ENCODE measurements at places on chromosomes 3 and 15.
A peak's percentile ranks its signal among the peaks of the same experiment; 100 is the strongest.

DNA sequence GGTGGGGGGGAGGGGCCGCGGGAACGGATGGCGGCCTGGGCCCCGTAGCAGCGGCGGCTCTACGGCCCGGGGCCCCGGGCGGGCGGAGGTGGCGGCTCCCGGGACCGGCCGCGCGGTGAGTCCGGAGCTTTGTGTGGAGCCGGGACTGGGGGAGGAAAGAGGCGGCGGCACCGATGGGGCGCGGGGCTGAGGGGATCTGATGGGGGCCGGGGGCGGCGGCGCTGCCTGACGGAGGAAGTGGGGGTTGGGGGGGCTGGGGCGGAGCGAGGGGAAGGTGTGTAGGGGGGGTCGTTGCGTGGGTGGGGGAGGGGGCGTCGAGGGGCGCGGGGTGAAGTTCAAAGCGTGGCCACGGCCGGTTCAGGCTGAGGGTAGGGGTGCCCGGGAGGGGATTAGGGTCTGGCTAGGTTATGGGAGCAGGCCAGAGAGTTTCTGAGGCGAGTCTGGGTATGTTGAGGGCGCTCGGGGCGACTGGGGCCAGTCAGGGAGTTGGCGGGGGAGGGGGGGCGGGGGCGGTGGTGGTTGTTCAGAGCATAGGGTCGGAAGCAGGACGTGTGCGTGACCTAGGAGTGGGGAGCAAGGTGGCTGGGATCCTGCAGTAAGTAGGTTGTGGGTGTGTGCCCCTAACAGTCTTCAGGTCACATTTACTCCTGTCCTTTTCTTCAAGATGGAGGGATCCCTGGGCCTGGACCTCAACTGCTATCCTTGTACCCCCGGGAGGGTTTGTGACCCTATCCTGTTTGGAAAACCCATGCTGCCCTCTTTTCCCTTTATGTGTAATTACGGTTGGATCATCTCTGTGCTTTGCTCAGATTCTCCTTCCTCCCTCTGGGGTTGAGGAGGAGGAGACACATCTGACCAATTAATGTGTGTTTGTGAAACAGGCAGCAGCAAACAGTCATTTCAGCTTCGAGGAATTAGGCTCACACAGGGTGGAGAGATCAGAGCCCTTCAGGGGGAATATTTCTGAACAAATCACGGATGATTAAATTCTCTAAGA is 644 bp downstream of the ZNF609 start:
- no peaks in the 10 kb centered on the region for H3K36me3 ChIP-seq
- H3K27ac ChIP-seq: peak overlapping the region; percentile 68
- H3K4me1 ChIP-seq: peaks cover 34% of the 10 kb centered on the region
- H3K4me3 ChIP-seq: peak overlapping the region; percentile 79

DNA sequence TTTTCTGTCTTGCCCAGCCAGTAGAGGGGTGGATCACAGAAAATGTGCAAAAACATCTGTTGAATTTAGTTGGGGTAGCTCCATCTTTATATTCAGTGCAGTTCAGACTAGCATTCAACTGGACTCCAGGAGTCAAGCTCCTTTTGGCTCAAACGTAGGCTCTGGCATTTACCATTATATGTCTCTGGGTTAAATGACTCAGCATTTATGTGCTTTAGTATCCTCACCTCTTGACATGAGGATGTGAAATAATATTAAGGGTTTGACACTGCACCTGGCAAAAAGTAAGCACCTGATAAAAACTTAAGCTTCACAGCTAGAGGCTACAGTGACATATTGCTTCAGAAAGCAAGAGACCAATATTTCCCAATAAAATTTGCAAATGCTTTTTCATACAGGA is 14.8 kb downstream of the PRC1 start:
- no peaks in the 10 kb centered on the region for H3K27me3 ChIP-seq
- H3K36me3 ChIP-seq: peaks cover 4% of the 10 kb centered on the region
- H3K4me3 ChIP-seq: no peak overlapping the region
- no peaks in the 10 kb centered on the region for H3K4me1 ChIP-seq

GRCh38 chr15:88479169-88479568 is 11.7 kb downstream of the MRPS11 start:
- no peaks in the 10 kb centered on the region for H3K27me3 ChIP-seq
- DNase-seq: no peak
- peaks cover 19% of the 10 kb centered on the region for H3K36me3 ChIP-seq
- no peaks in the 10 kb centered on the region for H3K4me1 ChIP-seq
- no peak overlapping the region for H3K27ac ChIP-seq

DNA sequence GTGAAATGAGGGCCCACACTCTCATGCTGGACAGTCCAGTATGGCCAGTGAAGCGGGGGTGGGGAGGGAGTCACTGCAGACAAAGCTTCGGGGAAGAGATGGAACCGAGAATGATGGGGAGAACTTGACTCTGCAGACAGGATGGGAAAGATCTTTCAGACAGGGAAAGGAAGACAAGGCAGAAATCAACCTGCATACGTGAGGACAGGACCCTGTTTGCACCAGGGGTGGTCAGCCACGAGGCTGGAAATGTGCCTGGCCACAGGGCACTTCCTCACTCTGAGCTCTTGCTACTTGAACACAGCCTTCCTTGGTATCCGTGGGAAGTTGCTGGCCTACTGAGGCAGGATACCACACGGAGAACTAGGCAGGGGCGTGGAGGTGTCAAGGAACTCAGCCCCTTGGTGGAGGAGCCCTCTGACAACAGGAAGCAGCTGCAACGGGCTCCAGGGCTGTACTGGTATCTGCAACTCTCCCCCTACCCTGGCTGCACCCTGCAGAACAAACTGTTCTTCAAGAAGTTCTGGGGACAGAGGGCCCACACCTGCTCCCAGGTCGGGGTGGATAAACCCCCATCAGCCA is 9.3 kb upstream of the SRP14 start:
- peaks cover 14% of the 10 kb centered on the region for H3K4me1 ChIP-seq
- no peaks in the 10 kb centered on the region for H3K27me3 ChIP-seq
- no peak for DNase-seq

DNA sequence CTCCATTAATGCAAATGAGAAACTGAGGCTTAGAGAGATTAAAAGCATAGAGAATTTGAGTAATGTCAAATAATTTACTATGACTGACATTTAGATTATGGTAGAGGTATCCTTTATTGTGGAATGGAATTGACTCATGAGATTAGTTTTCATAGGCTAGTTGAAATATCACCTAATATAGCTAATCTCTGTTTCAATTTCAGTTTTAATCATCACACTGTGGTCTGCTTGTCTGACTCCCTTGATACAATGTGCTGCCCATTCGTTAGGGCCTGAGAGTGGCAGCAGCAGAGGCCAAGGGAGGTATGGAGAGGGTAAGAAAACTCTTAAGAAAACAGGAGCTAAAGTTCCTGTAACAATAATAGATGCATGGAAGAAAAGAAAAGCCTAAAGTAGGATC is 13.2 kb upstream of the ZBTB20 start:
- no peak overlapping the region for H3K4me3 ChIP-seq
- no peaks in the 10 kb centered on the region for H3K36me3 ChIP-seq
- H3K27ac ChIP-seq: no peak overlapping the region
- no peaks in the 10 kb centered on the region for H3K27me3 ChIP-seq
- no peak for DNase-seq
- no peaks in the 10 kb centered on the region for H3K4me1 ChIP-seq

- peaks cover 26% of the 10 kb centered on the region for H3K4me1 ChIP-seq
- no peaks in the 10 kb centered on the region for H3K36me3 ChIP-seq
- no peak for DNase-seq
Observed at GRCh38 chr3:79604681-79605080, 163.1 kb downstream of the ROBO1 start.

DNA sequence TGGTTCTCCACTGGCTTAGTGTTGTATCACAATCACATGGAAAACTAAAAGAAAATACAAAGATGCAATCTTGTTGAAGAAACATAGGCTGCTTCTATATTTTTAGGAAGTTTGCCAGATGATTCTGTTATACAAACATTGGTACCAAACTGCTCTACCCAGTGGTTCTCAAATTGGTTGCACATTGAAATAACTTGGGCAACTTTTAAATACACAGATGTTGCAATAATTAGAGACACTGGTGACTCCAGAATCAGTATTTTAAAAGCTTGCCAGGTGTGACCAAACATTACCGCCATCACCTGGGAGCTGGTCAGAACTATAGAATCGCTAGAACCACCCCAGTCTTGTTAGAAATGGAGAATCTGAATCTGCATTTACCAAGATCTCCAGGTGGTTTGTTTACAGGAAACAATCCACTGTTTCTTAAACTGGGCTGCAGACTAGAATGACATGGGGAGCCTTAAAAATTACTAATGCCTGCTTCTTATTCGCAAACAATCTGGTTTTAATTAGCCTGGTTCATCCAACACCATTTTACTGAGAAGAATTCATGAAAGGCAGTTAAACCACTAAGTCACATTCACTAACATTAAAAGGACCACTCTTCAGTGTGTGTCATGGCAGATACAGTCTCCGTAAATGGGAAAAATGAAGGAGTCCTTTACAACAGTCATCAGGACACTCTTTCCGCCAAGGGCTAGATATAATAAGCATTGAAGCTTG is 76.5 kb downstream of the ACAP2 start:
- peaks cover 8% of the 10 kb centered on the region for H3K36me3 ChIP-seq
- no peaks in the 10 kb centered on the region for H3K27me3 ChIP-seq
- no peak overlapping the region for H3K4me3 ChIP-seq
- no peak overlapping the region for H3K27ac ChIP-seq
- DNase-seq: no peak
- H3K4me1 ChIP-seq: no peaks in the 10 kb centered on the region

GRCh38 chr3:16182183-16182582 is 7.7 kb downstream of the GALNT15 start:
- no peak overlapping the region for H3K4me3 ChIP-seq
- peaks cover 24% of the 10 kb centered on the region for H3K4me1 ChIP-seq
- DNase-seq: no peak
- no peaks in the 10 kb centered on the region for H3K36me3 ChIP-seq

GRCh38 chr15:47432826-47433225 is 284.5 kb upstream of the SEMA6D start:
- H3K36me3 ChIP-seq: no peaks in the 10 kb centered on the region
- H3K4me1 ChIP-seq: peaks cover 23% of the 10 kb centered on the region
- no peak for DNase-seq
- no peak overlapping the region for H3K4me3 ChIP-seq
- no peak overlapping the region for H3K27ac ChIP-seq

DNA sequence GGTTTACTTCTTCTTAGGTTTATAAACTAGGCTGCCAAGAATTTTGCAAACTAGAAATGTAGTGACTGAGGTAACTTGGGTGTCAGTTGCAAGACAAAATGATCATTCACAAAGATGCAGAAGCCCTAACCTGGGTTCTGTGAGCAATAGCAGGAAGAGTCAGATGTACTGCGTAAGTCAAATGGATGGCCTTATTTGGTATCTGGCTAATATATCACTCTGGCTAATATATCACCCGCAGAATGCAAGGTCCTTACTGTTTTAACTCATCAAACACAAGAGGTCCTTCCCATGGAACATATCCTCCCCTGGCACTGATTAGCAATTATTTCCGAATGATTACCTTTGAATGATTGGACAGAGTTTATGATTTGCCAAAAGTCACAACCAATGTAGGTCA is 37.4 kb downstream of the RBMS3 start:
- peak overlapping the region; percentile 1 for H3K27ac ChIP-seq
- no peaks in the 10 kb centered on the region for H3K36me3 ChIP-seq

DNA sequence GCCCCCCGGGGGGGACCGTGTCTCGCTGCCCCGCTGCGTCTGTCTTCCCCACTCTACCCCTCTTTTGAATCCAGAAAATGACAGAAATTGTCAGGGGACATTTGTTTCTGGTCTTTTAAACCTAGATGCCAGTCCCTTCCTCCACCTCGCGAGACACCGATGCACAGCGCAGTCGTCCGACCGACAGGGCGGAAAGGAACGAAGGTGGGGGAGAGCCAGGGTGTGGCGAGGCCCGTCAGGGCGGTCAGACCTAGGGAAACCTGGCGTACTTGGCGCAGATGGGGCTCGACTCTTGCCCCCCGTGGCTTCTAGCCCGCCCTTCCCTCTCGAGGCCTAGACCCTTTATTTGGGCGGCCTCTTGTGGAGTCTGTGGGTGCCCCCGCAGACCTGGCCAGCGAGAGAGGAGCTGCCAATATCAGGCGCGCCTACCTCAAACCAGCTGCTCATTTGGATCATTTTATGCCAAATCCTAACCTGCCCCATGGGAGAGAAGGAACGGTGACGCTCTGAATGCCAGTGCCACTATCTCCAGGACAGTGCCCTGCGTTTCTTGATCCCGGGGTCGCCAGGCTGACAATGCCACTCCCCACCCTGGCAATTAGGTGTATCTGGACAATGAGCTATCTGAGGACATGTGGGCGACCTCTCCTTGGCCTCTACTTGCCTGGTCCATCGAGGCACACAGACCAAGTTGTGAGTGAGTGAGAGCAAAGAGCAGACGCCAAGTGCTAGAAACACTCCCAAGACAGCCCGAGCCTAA is 500 bp upstream of the RAB6B start:
- H3K4me3 ChIP-seq: peak overlapping the region; percentile 91
- peaks cover 7% of the 10 kb centered on the region for H3K4me1 ChIP-seq
- DNase-seq: no peak
- H3K27ac ChIP-seq: no peak overlapping the region
- no peaks in the 10 kb centered on the region for H3K36me3 ChIP-seq

GRCh38 chr3:159733194-159733860 is 255.3 kb upstream of the IL12A start:
- H3K36me3 ChIP-seq: no peaks in the 10 kb centered on the region
- peak overlapping the region; percentile 67 for H3K4me3 ChIP-seq
- DNase-seq: no peak
- no peaks in the 10 kb centered on the region for H3K27me3 ChIP-seq
- H3K27ac ChIP-seq: peak overlapping the region; percentile 40
- H3K4me1 ChIP-seq: peaks cover 11% of the 10 kb centered on the region

GRCh38 chr3:127027811-127028548 is 45.1 kb downstream of the PLXNA1 start:
- H3K27me3 ChIP-seq: no peaks in the 10 kb centered on the region
- H3K36me3 ChIP-seq: peaks cover 66% of the 10 kb centered on the region
- no peak overlapping the region for H3K4me3 ChIP-seq
- DNase-seq: no peak

GRCh38 chr3:33095436-33095835 is 1.5 kb downstream of the GLB1 start:
- DNase-seq: no peak
- peaks cover 18% of the 10 kb centered on the region for H3K36me3 ChIP-seq

GRCh38 chr15:52161406-52161966 is 29.7 kb downstream of the GNB5 start:
- H3K4me3 ChIP-seq: no peak overlapping the region
- H3K36me3 ChIP-seq: no peaks in the 10 kb centered on the region
- H3K27ac ChIP-seq: no peak overlapping the region
- no peaks in the 10 kb centered on the region for H3K4me1 ChIP-seq

GRCh38 chr3:139774560-139775302 is 97.0 kb upstream of the NMNAT3 start:
- no peaks in the 10 kb centered on the region for H3K4me1 ChIP-seq
- no peak for DNase-seq
- H3K4me3 ChIP-seq: no peak overlapping the region
- H3K27me3 ChIP-seq: no peaks in the 10 kb centered on the region
- no peak overlapping the region for H3K27ac ChIP-seq
